ENCODE measurements at places on chromosomes 1 and 21.

- DNase-seq: no peak
These were observed 77.2 kb downstream of the HS2ST1 start for GRCh38 chr1:86991549-86992186.

GRCh38 chr1:95039360-95040031, 33.3 kb downstream of the ALG14 start:
- no peak for DNase-seq

- no peak for DNase-seq
These were observed 124.7 kb downstream of the SYT2 start for GRCh38 chr1:202585590-202585933.

DNA sequence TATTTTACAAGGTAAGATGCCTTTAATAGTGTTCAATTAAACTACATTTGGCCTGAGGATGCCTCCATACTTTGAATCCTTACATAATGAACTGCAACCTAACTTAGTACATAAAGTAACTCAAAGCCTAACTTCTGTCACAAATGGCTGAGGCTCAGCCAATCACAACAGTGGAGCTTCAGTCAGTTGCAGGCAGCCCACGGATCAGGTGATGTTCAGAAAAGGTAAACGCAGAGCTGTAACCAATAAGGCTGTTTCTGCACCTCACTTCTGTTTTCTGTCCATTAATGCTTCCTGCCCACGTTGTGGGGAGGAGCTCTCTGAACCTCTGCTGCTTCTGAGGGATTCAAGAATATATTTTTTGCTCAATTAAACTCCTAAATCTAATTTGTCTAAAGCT, 94.8 kb upstream of the KIAA0040 start:
- no peak for DNase-seq

DNA sequence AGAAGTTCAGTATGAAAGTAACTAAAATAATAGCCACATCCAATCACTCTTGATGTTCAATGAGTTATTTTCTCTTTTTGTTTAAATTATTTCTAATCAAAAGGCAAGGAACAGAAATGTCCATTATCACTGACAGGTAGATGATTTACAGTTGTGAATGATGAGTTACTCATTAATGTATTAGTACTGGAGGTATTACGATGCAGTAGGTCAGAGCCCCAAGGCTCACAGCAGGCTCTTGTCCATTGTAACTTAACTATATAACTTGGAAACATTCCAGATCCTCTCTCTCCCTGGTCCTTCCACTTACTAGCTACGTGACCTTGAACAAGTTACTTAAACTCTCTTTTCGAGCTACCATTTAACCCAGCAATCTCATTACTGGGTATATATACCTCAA, 39.5 kb downstream of the CRB1 start:
- DNase-seq: no peak

- no peak for DNase-seq
These were observed 12.8 kb downstream of the KCNJ15 start for GRCh38 chr21:38269576-38269936.

Measured in endothelial cell of umbilical vein (primary cell).